ENCODE measurements at places on chromosomes 7 and 10.
A peak's percentile ranks its signal among the peaks of the same experiment; 100 is the strongest.

DNA sequence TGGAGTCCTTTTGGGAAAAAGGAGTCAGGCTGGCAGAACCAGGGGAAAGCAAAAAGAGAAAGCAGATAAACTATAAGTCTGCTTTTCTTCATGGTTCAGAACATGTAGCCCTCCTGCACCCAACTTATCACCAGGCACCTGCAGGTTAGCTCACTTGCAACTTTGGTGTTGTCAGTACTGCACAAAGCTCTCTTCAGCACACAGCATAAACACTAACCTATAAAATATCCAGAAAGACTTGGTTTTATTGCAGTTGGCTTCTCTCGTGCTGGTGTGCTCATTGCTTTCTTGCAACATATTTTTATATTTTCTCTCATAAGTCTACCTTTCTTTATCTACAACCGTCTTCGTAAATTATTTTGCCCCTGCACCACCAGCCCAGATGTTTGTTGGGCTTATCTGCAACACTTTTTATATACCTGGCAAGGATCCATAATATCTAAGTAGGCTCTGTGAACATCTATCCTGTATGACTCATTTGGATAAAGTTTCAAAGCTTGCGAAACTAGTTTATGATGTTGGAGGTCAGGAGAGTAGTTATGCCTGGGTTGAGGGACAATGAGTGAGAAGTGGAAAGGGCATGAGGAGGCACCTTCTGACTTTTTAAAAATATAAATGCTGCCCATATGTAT, 164.6 kb downstream of the ANKRD30A start:
- no peak for DNase-seq

GRCh38 chr10:125687507-125688185, 4.7 kb upstream of the TEX36 start:
- DNase-seq = no peak

GRCh38 chr10:97707134-97707861, 6.2 kb upstream of the MARVELD1 start:
- DNase-seq = no peak

- DNase-seq = no peak
Measured at GRCh38 chr7:80014511-80014910, 120.1 kb upstream of the GNAI1 start.

- DNase-seq = no peak
Measured at GRCh38 chr10:115056186-115056585, 37.0 kb upstream of the ATRNL1 start.

DNA sequence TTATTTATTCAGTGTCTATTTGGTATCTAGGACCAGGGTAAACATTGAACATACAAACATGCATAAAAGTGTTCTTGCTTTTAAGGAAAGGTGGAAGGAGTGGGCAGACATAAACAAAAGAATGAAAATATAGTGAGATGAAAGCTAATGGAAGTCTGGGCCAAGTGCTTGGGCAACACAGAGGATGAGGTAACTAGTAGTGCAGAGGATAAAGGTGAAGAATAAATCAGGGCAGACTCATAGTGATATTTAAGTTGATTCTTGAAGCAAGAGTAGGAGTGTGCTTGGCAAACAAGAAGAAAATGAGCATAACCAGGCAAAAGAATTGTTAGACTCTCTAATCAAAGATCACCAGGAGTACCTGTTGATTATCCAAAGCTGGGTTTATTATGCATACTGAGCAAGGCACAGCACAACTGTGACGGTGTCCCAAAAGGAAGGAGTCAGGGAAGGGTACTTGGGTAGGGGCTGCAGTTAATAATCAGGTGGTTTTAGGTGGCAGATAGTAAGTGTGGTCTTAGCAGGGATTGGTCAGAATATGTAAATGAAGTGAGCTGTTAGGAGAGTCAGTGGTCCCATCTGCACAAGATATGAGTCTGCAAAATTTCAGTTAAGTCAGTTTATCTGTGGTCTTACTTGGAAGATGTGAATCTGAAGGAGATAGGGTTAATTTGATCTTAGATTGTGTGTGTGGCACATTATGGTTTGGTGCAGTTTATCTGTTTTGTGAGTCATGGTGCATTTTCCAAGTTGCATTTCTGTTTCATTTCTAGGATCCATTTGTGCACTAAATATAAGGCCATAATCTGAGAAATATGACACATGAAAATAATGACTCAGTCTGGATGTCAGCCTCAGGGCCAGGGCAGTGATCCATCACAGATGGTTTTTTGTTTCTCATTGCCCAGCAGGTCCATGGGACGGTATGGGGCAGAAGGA, 30.6 kb upstream of the TAX1BP1 start:
- peak; percentile 64 for DNase-seq

DNA sequence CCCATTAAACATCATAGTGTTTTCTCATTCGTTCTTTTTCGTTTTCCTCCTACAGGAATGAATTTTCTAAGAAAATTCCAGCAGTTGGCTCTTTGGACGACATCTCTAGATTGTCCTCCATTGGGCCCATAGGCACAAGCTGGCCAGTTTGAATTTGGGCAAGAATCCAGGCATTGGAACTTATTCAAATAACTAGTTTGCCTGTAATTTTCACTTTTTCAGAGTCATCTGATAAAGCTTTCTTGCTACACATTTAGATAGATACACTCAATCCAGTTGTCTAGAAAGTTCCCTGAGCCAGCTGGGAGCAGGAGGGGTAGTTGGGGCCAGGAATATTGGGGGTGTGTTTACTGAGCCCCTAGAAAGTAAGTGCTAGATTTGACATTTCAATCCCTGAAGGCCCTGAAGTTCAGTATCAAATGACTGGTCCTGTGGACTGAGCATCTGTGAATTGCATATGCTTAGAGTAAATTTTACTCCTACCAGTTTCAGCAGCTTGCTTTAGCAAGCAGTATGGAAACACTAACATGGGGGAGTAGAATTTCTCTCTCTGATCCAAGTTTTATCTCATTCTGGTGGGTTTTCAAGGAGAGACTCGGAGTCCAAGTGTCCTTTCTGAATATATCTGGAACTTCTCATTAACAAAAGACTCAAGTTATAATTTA, 5.2 kb downstream of the EGFR start:
- DNase-seq = no peak

DNA sequence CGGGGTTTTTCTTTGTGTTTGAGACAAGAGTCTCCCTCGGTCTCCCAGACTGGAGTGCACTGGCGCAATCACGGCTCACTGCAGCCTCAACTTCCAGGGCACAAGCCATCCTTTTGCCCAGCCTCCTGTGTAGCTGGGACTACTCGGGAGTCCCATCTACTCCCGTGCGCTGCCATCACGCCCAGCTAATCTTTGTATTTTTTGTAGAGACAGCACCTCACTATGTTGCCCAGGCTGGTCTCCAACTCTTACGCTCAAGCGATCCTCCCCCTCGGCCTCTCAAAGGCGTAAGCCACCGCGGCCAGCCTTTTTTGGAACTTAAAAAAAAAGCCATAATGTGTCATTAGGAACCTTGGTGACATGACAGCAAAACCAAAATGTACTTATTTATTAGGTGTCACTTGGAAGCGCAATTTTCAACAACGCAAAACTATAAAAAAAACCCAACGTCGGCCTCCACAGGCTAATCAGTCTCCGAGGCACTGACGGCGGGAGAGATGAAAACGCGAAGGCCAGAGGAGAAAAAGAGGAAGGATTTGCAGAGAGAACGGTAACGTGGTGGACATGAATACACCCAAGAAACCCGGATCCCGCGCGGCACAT, 911 bp upstream of the HNRNPH3 start:
- DNase-seq = no peak

DNA sequence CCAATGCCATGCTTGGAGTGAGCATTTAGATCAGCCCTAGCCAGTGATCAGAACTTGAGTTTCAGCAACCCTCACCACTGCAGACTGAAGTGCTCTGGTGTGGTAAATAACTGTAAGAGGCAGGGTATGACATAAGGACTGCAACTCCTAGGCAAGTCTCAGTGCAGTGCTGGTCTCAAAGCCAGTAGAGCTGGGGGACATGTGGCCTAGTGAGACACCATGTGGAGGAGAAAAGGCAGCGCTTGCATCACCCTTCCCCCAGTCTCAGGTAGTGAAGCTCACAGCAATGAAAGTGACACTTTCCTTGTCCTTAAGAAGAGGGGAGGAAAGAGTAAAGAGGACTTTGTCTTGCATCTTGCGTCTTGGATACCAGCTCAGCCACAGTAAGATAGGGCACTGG, 386.8 kb upstream of the POT1 start:
- no peak for DNase-seq

DNA sequence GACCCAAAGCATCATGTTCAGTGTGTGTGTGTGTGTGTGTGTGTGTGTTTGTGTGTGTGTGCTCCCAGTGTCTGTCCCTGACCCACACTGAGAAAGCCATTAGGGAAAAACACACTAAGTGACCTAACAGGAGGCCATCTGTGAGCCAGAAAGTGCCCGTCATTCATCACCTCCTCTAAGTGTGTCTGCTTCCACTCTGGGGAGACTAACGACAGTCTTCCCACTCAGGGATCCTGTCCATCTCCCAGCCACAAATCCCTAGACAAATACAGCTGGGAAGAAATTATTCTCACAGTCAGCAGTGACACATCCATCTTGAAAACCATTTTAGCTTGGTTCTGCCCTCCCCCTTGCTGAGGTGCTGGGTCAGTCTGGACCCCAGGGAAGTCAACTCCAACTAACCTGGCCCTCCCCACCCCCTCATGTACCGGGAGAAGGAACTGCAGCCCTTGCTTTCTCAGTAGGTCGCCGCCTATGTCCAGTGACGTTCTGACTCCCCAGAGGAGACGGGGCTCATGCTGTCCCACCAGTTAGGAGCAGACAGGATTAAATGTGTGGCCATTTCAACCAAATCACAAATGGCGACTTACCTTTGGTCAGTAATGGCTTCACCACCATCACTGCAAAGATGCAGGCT, 296.5 kb upstream of the ZNF32 start:
- DNase-seq = no peak

DNA sequence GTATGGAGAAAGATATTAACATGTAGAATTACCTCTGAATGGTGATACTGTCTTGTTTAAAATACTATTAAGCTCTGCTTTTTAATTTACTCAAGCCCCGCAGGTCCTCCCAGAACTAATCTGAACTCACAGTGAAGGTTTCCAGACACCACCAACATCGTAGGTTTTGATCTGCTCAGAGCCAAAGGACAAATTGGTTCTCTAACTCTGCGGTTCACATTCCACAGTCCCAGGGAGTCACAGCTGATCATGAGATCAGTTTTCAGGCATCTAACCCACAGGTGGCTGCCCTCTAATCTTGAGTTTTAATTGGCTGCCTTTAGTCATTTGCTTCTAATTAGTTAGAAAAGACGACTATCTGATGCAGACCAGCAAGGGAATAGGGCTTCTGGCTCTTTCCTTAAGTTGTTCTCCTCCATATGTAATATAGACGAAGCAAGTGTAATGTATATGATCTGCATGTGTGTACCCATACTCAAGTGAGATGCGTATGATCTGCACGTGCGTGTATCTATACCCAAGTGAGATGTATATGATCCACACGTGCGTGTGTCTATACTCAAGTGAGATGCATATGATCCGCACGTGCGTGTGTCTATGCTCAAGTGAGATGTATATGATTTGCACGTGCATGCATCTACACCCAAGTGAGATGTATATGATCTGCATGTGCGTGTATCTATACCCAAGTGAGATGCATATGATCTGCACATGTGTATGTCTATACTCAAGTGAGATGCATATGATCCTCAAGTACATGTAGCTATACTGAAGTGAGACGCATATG, 331.5 kb upstream of the NPVF start:
- no peak for DNase-seq
